Activated CD8-positive, alpha-beta T cell treated with anti-CD3 and anti-CD28 coated beads, Interleukin-2, amount 10 ng/mL, durations not matched to agents 7 days and 5 days (primary cell): ENCODE measurements at places on chromosomes 5 and 9. TPM values are rescaled to one million over a fixed set of nuclear protein-coding genes. Genes with fewer than 3 reads are reported as not detected.

- H3K27me3 ChIP-seq, result peaks cover 10% of the 10 kb centered on the region
- DNase-seq, result peak; percentile 54
- no peak overlapping the region for H3K4me3 ChIP-seq
- peaks cover 15% of the 10 kb centered on the region for H3K4me1 ChIP-seq
- H3K36me3 ChIP-seq, result peaks cover 11% of the 10 kb centered on the region
Measured at GRCh38 chr9:18896531-18897179, 136.4 kb downstream of the SAXO1 start.

GRCh38 chr5:72284559-72285423 lies 35.2 kb downstream of the MRPS27 start:
- H3K27ac ChIP-seq, result no peak overlapping the region
- peaks cover 28% of the 10 kb centered on the region for H3K36me3 ChIP-seq
- no peaks in the 10 kb centered on the region for H3K27me3 ChIP-seq
- no peak for DNase-seq
- H3K4me1 ChIP-seq, result peaks cover 4% of the 10 kb centered on the region
- no peak overlapping the region for H3K4me3 ChIP-seq

- H3K4me3 ChIP-seq, result no peak overlapping the region
- no peaks in the 10 kb centered on the region for H3K4me1 ChIP-seq
- no peaks in the 10 kb centered on the region for H3K36me3 ChIP-seq
- H3K27ac ChIP-seq, result no peak overlapping the region
- no peaks in the 10 kb centered on the region for H3K27me3 ChIP-seq
Measured at GRCh38 chr9:106112935-106113334, 418.6 kb downstream of the TMEM38B start.

The OLFM1 gene
- not detected for total RNA-seq

GRCh38 chr5:96322217-96322616 lies 110.8 kb downstream of the PCSK1 start:
- H3K27ac ChIP-seq, result no peak overlapping the region
- peaks cover 8% of the 10 kb centered on the region for H3K27me3 ChIP-seq
- H3K4me3 ChIP-seq, result no peak overlapping the region
- no peak for DNase-seq
- H3K4me1 ChIP-seq, result no peaks in the 10 kb centered on the region
- no peaks in the 10 kb centered on the region for H3K36me3 ChIP-seq

- H3K4me3 ChIP-seq, result no peak overlapping the region
- no peak for DNase-seq
- H3K4me1 ChIP-seq, result peaks cover 10% of the 10 kb centered on the region
- H3K36me3 ChIP-seq, result no peaks in the 10 kb centered on the region
Measured at GRCh38 chr9:29214690-29215253, 1641.5 kb upstream of the C9orf72 start.

GRCh38 chr5:150637245-150638052 lies 3.0 kb upstream of the SYNPO start:
- H3K36me3 ChIP-seq, result no peaks in the 10 kb centered on the region
- peaks cover 17% of the 10 kb centered on the region for H3K27me3 ChIP-seq
- DNase-seq, result no peak

GRCh38 chr9:112665347-112665746 lies 52.6 kb downstream of the INIP start:
- no peak overlapping the region for H3K4me3 ChIP-seq
- H3K36me3 ChIP-seq, result no peaks in the 10 kb centered on the region
- H3K4me1 ChIP-seq, result no peaks in the 10 kb centered on the region
- H3K27me3 ChIP-seq, result no peaks in the 10 kb centered on the region

GRCh38 chr9:133715295-133715865 lies 22.8 kb downstream of the SARDH start:
- peaks cover 3% of the 10 kb centered on the region for H3K4me1 ChIP-seq
- DNase-seq, result no peak
- no peaks in the 10 kb centered on the region for H3K36me3 ChIP-seq
- H3K27me3 ChIP-seq, result no peaks in the 10 kb centered on the region
- H3K4me3 ChIP-seq, result no peak overlapping the region
- no peak overlapping the region for H3K27ac ChIP-seq

GRCh38 chr5:37355161-37355560 lies 15.7 kb downstream of the NUP155 start:
- H3K36me3 ChIP-seq, result peaks cover 32% of the 10 kb centered on the region
- no peak for DNase-seq
- H3K27ac ChIP-seq, result no peak overlapping the region
- no peak overlapping the region for H3K4me3 ChIP-seq
- no peaks in the 10 kb centered on the region for H3K4me1 ChIP-seq

- peaks cover 29% of the 10 kb centered on the region for H3K36me3 ChIP-seq
- no peaks in the 10 kb centered on the region for H3K27me3 ChIP-seq
- no peak for DNase-seq
- H3K27ac ChIP-seq, result peak overlapping the region; percentile 46
- no peak overlapping the region for H3K4me3 ChIP-seq
Measured at GRCh38 chr5:1054018-1054798, 45.6 kb downstream of the NKD2 start.

DNA sequence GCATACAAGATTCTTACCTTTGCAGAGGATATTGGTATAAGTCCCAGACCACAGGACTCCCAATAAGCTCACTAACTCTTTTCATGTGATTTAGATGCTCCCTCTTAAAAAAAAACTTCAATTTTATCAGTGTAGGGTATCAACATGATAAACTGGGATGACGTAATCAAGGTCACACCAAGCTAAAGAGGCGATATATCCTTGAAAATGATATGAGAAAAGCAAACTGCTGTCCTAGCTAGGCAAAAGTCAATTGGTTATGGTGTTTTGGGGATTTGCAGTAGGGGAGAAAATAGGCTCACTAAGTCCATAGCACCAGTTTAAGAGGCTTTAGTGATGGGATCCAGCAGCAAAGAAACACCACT lies 354.4 kb downstream of the DIRAS2 start:
- no peak for DNase-seq
- H3K27ac ChIP-seq, result no peak overlapping the region
- H3K36me3 ChIP-seq, result no peaks in the 10 kb centered on the region
- no peaks in the 10 kb centered on the region for H3K4me1 ChIP-seq

DNA sequence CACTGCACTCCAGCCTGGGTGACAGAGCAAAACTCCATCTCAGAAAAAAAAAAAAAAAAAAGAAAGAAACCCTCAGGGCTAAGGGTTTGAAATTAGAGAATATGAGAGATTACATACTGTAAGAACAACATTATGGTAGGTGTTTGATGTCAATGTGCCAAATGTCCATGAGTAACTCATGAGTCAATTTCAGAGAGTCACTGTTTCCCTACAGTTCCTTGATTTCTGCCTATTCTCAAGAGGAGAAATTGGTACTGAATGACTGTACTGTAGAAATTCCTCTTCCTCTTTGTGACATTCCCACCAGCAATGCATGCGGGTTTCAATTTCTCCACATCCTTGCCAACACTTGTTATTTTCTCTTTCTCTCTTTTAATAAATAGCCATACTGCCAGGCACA lies 35.2 kb downstream of the MARVELD2 start:
- H3K4me1 ChIP-seq, result no peaks in the 10 kb centered on the region
- no peak overlapping the region for H3K27ac ChIP-seq
- no peaks in the 10 kb centered on the region for H3K27me3 ChIP-seq
- no peaks in the 10 kb centered on the region for H3K36me3 ChIP-seq

The SHISAL2B gene
- total RNA-seq, result not detected
